ENCODE measurements at places on chromosomes 2 and 18.

DNA sequence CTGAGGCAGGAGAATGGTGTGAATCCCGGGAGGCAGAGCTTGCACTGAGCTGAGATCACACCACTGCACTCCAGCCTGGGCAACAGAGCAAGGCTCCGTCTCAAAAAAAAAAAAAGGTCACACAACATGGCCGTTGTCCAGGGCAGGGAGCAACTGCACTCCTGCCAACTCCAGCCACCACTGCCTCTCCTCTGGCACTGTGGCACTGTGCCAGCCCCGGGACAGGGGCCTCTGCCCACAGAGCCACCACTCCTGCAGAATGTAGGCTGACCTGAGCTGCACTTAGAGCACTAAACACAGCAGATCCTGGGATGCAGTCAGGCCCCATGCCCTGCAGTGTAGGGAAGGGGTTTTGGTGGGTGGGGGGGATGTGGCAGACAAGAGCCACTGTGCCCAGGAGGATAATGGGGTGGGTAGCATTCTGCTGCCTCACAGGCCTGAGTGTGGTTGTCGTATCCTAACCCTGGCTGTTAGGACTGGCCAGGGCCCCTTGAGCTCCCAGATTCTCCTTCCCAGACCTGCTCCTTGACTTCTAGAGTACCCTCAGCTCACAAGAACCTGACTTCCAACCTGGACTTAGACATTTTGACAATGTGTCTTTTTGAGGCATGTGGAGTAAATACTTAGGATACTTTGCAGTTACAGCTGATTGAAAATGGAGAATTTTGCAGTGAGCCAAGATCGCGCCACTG is 69.4 kb upstream of the SH3RF3 start:
- DNase-seq = peak; percentile 66

DNA sequence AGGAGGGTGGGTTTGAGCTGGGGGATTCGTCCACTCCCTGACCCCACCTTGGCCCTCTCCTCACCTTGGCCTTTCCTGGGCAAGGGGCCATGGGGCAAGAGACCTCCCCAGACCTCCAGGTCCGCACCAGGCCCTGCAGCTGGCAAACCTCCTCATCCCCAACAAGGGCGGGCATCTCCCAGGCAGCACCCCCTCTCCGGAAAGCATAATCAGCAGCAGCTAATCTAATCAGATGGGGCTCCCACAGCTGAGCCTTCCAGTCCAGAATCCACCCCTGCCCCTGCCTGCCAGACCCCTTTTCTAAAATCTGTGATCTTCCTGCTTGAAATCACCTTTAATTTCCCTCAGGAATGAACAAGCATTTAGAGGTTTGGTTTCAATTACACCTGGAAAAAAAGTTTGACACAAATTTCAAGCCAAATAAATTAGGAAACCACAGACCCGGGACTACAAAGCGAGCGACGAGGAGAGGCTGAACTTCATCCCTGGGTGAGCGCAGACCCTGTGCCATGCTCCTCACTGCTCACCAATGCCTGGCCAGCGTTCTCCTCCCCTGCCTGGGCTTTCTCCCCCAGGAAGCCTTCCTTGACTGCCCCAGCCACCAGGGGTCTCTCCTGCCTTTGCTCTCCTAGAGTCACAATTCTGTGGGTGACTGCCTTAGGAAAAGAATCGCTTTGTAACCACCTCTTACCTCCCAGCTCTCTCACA is 143.0 kb upstream of the MYCN start:
- DNase-seq = no peak

DNA sequence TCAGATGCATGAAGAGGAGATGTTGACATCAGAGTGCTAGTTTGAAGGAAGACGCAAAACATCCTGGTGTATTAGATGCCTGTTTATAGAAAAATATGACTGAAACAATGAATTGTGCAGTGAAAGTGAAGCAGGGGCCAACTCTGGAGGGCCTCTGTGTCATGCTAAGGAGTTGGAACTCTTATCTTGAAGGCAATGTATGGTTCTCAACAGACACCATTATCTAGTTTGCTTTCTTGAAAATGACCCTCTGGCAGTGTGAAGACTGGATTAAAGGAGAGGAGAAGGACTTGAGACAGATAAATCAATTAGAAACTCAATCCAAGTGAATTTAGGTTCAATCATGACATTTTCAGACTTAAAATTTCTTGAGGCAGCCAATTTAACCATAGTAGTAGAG is 63.1 kb downstream of the ITGA4 start:
- no peak for DNase-seq

- DNase-seq = peak; percentile 46
Observed at GRCh38 chr2:229852565-229852964, 69.2 kb downstream of the TRIP12 start.

GRCh38 chr2:205161156-205161839 is 521.0 kb upstream of the NRP2 start:
- DNase-seq = no peak

GRCh38 chr2:127388423-127389164 is 819 bp upstream of the MAP3K2 start:
- no peak for DNase-seq

GRCh38 chr2:224198436-224198835 is 159.3 kb upstream of the SERPINE2 start:
- no peak for DNase-seq

- DNase-seq = no peak
Observed at GRCh38 chr2:156333274-156333950, 891 bp upstream of the NR4A2 start.

GRCh38 chr2:241842067-241842415 is 16.7 kb downstream of the PDCD1 start:
- DNase-seq = no peak

GRCh38 chr2:158094487-158095092 is 7.1 kb upstream of the UPP2 start:
- DNase-seq = no peak

GRCh38 chr2:105244451-105244850 is 2.9 kb downstream of the GPR45 start:
- DNase-seq = no peak

GRCh38 chr18:8529609-8530008 is 79.6 kb upstream of the RAB12 start:
- no peak for DNase-seq

DNA sequence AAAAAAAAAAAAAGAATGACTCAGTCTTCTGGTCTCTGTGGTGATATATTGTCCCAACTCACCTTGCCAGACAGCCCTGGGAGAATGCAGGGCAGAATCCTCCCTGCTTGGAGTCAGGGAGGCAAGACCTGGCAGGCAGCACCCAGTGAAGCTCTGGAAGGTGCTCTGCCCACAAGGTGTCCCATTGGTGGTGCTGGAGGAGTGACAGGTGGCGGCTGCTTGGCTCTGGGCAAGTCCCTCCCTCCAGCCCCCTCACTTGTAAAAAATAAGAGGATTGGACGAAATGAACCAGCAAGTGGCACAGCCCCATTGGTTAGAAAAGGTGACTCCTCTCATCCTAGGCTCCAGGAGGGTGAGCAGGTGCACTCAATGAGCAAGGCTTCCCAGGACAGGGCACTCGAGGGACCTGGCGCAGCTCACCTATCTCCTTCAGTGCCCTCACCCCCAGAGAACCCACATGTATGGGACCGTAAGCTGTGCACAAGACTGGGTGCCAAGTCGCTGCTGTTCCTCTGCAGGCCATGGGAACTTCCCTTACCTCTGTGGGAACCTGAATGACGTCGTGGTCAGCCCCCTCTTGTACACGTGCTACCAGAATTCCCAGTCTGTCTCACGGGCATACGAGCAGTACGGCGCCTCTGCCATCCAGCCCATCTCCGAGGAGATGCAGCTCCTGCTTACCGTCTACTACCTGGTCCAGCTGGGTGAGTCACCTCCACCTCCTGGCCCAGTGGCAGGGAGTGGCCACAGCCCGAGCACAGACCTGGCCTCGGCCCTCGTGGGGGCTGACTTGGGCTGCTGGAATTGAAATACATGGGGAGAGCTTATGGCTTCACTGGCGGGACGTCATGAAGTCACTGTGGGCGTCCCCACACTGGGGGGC is 54.6 kb downstream of the GREB1 start:
- DNase-seq = no peak

GRCh38 chr2:65605058-65605742 is 172.8 kb upstream of the SPRED2 start:
- DNase-seq = no peak

- DNase-seq = no peak
Observed at GRCh38 chr2:99562516-99562915, 72.7 kb upstream of the REV1 start.

DNA sequence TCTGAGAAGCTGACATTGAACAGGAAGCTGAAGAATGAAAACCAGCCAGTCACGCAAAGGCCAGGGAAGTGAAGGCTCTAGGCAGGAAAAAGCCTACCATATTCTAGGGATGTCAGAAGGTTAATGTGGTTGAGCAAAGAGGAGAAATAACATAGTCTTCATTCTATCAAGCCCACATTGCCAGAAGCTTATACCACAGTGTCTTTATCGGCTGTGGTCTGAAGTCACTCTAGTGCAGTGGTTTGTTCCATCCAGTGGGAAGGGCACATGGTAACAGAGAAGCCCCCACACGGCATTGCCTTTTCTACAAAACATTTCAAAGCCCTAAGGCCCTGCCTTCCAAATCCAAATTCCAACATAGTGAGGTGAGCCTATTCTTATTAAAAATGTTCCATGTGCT is 311.3 kb downstream of the TNS1 start:
- no peak for DNase-seq

- DNase-seq = no peak
Observed at GRCh38 chr2:192390401-192390800, 195.7 kb upstream of the TMEFF2 start.

DNA sequence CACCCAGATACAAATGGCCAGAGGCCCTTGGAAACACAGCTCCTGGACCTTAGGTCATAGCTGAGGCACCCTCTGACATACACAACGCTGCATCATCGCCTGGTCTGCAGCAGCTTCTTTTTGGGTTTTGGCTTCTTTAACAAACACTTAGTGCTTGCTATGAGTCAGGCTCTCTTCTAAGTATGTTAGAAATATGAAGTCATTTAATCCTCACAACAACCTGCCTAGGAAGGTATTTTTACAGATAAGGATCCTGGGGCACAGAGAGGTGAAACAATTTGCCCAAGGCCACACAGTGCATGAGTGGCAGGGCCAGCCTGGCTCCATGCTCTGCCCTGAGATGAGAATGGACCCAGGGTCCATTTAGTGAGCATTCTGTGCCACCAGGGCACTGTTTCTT is 96.6 kb downstream of the TMEM17 start:
- DNase-seq = no peak

GRCh38 chr2:166560022-166560421 is 66.0 kb upstream of the SCN7A start:
- no peak for DNase-seq

GRCh38 chr2:157420771-157421323 is 23.0 kb downstream of the CYTIP start:
- DNase-seq = no peak

GRCh38 chr2:7703048-7703447 is 785.8 kb downstream of the RNF144A start:
- DNase-seq = no peak

DNA sequence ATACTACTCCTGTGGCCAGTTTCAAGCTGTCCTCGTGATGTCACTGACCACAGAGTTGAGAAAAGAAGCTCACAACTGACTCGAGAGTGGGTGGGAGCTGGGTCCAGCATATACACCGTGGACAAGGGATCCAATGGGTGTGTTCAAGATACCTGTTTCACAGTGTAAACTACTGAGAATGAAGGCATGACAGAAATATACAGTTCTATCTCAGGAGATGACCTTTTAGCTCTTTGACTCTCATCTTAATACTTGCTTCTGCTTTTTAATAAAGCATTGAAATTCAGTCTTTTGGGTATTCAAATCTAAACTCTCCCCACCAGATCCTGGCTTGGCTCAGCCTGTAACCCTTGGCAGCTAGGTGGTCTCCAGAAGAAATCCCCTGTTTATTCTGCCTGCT is 130.1 kb downstream of the MAP2 start:
- no peak for DNase-seq

GRCh38 chr2:147500229-147500628 is 344.6 kb upstream of the ACVR2A start:
- DNase-seq = no peak

GRCh38 chr2:135093670-135094330 is 41.7 kb downstream of the RAB3GAP1 start:
- no peak for DNase-seq

GRCh38 chr2:223578846-223579245 is 23.3 kb downstream of the SCG2 start:
- no peak for DNase-seq

- DNase-seq = no peak
Observed at GRCh38 chr2:9001778-9002177, 1.7 kb downstream of the MBOAT2 start.

GRCh38 chr2:99217929-99218501 is 37.0 kb downstream of the MRPL30 start:
- no peak for DNase-seq

- DNase-seq = no peak
Observed at GRCh38 chr18:13446610-13447461, 228.3 kb downstream of the LDLRAD4 start.

DNA sequence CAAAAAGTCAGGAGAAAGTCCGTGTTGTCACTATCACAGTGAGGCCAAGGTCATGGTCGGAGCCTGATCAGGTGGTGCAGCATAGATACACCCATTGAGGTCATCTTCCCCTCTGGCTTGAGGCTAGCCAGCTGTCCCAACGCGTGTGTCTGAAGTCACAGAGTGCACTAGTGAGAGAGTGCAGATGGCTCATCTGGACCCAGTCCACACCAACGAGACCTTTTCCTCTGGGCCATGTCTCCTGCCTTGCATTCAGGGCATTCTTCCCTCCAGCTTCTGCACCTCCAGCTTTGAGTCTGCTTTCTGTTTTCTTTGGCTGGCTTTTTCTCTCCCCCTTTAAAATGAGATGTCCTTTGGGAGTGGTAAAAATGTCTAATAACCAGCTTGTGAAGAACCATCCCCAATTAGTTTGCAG is 146.9 kb downstream of the TDRD15 start:
- DNase-seq = peak; percentile 81

GRCh38 chr2:105812180-105813044 is 67.7 kb downstream of the NCK2 start:
- no peak for DNase-seq

- no peak for DNase-seq
Observed at GRCh38 chr2:240728827-240729226, 37.2 kb downstream of the AQP12A start.

GRCh38 chr2:198382811-198383210 is 578.4 kb downstream of the PLCL1 start:
- no peak for DNase-seq

- no peak for DNase-seq
Observed at GRCh38 chr2:176085120-176085788, 1.5 kb upstream of the EVX2 start.

- DNase-seq = no peak
Observed at GRCh38 chr2:41741951-41742595, 305.7 kb upstream of the PKDCC start.
